NCI-H82 (cell line): ENCODE measurements at places on chromosomes 3 and 15.

GRCh38 chr3:148329481-148330235, 368.0 kb upstream of the AGTR1 start:
- DNase-seq: no peak

DNA sequence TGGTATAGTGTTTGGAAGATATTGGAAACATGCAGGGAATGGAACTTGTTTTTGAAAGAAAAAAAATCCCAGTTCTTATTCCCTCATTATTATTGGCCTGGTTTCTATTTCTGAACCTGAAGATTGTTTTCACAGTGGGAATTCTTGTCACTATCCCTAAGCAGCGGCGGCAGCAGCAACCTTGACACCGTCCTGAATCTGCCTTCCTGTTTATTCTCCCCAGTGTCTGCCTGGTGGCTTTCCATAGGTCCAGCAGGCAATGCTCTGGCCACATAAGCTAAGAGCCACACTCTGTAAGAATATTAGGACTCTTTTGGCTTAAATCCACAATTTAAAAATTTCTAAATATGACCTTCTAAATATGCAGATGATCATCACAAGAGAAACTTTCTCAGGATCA, 178.0 kb downstream of the PLCL2 start:
- no peak for DNase-seq

DNA sequence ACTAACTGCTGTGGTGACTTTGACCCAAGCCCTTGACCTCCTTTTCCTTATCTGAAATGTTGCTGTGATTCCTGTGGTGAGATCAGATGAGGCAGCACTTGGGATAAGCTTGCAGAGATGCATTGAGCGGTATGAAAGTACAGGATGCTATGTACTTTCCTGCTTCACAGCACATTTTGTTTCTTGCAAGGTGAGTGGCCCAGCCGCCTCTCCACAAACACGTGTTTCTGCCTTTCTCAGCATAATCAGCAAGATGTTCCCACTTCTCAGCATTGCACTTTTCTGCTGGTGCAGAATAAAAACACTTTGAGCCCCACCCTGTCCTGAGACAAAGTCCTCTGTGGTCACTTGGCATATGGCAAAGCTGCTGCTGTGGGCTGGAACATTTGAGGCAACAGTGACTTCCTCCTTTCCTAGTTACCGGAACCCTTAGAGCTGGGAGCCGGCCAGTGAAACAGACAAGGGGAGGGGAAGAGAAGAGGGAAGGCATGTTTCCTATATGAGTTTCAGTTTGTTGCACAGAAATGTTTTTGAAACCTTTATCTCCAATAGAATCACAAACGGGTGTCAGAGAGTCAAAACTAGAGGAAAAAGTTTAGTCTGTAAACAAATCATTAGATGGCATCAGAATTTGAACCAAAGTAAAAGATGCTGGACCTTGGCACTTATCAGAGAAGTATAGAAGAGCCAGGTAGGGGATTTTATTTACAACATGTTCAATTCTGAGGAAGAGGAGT, 5.0 kb downstream of the NUDT16 start:
- DNase-seq: no peak

- DNase-seq: no peak
Measured at GRCh38 chr3:40845916-40846315, 321.2 kb downstream of the ZNF621 start.

- no peak for DNase-seq
Measured at GRCh38 chr3:127006781-127007436, 24.0 kb downstream of the PLXNA1 start.
